Naive thymus-derived CD8-positive, alpha-beta T cell (primary cell): ENCODE measurements at places on chromosomes 6 and 20. TPM values are rescaled to one million over a fixed set of nuclear protein-coding genes. Genes with fewer than 3 reads are reported as not detected.

DNA sequence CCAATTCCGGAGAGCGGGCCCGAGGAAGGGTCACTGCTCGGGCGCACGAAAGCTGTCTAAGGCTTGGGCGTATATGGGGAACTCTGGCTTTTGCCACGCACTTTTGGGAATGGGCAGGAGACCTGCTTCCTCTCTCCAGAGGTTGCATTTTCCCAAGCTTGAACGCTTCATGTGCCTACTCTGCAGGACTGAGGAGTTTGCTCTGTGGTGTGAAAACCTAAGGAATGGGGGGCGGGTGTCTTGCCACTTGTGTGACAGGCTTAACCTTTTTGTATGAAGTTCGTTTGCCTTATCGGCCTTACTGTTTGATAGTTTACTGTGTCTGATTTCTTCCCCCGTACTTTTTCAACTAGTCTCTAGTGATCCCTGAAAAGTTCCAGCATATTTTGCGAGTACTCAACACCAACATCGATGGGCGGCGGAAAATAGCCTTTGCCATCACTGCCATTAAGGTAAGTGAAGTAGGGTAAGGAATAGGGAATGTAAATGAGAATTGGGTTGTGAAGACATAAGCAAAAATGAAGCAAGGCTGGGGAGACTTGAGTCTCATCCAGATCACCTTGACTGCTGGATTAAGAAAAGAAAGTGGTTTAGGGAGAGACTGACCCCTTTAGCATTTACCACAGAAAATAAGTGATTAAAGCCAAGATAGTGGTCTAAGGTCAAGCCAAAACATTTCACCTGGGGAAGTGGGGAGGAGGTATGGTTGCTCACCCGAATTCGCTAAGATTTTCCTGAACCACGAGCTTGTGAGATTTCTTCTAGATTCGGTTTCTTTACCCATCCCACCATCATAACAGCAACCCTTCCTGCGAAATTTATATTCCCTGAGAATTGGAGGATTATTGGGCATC is 627 bp downstream of the RPS18 start:
- no peak for DNase-seq

DNA sequence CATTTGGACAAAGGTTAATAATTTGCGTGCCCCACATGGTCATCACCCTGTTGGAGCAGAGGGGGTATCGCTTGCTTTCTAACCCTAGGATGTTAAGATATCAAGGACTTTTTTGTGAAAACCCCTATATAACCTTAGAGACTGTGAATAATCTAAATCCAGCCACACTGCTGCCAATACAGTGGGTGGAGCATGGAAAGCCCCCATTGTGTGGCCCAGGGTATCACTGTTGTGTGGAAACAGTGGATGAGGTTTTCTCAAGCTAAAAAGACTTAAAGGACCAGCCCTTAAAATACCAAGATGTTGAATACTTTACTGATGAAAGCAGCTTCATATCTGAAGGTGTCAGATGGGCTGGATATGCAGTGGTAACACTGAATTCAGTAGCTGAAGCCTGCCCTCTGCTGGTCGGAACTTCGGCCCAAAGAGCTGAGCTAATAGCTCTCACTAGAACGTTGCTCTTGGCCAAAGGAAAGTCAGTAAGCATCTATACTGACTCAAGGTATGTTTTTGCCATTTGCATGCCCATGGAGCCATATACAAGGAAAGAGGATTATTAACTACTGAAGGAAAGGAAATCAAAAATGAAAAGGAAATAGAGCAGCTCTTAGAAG is 695.2 kb downstream of the PHF3 start:
- no peak for DNase-seq

Gene POLR1H
- total RNA-seq: 38.5 TPM

Gene PDYN
- not detected for total RNA-seq

Gene GPR63
- 0.11 TPM for total RNA-seq

- no peak for DNase-seq
Measured at GRCh38 chr6:111942561-111942960, 69.3 kb upstream of the FYN start.

Gene CHD6
- 96.1 TPM for total RNA-seq

DNA sequence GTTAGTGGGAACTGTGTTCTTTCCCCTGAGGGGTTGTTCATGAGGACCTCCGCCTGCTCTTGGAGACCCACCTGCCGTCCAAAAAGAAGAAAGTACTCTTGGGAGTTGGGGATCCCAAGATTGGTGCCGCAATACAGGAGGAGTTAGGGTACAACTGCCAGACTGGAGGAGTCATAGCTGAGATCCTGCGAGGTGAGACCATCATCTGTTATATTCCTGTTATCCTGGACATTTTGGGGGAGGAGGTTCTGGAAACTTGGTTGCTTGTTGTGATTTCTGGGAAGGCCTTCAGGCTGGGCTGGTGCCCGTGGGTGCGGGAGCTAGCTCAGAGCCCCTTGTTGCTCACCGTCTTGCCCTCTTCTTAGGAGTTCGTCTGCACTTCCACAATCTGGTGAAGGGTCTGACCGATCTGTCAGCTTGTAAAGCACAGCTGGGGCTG is 2.0 kb downstream of the NOP56 start:
- DNase-seq: no peak

Gene PRICKLE4
- not detected for total RNA-seq

DNA sequence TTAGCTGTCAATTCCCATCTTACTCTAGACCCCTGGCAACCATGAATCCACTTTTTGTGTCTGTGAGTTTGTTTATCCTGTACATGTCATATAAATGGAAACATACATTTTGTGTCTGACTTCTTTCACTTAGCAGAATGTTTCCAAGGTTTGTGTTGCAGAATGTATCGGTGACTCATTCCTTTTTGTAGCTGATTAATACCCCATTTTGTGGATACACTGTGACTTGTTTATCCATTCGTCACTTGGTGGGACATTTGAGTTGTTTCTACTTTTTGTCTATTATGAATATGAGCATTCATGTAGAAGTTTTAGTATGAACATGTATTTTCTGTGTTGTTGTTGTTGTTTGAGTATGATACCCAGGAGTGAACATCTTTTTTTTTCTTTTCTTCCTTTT is 21.4 kb downstream of the CDYL start:
- DNase-seq: no peak

DNA sequence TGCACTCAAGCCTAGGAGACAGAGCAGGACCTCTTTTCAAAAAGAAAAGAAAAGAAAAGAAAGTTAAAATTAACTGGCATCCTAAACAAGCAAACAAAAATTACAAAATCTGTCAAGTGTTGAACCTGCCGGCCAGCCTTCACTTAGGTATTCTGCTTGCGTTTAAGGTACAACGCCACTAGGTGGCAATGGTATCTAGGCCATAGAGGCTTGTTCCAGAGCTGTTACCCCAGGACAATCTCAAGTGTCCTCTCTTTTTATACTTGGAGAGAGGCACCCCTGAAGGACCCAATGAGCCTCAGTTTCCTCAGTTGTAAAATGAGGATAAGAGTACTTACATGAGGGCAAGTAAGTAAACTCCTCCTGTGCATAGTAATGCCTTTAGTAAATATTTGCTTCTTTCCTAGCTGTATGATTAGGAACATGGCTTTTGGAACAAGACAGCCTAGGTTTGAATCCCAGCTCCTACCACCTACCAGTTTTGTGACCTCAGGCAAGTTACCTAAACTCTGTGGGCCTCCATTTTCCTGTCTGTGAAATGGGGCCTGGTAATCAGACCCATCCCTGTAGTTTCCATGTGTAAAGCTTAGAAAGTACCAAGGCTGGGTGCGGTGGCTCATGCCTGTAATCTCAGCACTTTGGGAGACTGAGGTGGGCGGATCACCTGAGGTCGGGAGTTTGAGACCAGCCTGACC is 5.8 kb upstream of the PACSIN1 start:
- DNase-seq: peak; percentile 40

Gene PBOV1
- total RNA-seq: not detected

Gene KIF6
- total RNA-seq: not detected

DNA sequence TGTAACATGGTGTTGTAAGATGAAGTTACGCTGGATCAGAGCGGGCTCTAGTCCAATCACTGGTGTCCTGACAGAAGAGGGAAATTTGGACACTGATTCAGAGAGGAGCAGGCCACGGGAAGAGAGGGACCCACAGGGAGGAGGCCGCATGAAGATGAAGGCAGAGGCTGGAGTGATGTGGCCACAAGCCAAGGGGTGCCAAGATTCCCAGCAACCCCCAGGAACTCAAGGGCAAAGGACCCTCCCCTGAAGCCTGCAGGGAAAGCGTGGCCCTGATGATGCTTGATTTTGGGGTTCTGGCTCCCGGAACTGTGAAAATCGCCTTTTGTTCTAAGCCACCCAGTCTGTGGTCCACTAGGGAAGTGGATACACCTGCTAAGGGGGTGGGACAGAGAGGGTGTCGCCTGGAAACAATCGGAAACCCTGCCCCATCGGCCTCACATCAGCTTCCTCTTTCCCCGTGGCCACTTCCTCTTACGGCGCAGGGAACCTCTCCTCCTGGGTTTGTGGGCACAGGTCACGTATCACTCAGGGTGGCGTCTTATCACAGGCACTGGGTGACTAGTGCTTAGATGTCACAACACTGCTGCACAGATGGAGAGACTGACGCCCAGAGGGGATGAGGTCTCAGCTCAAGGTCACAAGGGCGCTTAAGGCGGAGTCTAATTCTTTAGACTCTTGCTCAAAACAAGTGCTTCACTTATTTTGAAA is 58.0 kb downstream of the SULF2 start:
- peak; percentile 72 for DNase-seq

- no peak for DNase-seq
Measured at GRCh38 chr6:148704400-148705246, 42.2 kb upstream of the UST start.

- DNase-seq: no peak
Measured at GRCh38 chr6:20819774-20820400, 285.6 kb downstream of the CDKAL1 start.

GRCh38 chr20:3014662-3015061 is 28.8 kb upstream of the GNRH2 start:
- DNase-seq: no peak

GRCh38 chr6:119484598-119484997 is 135.0 kb upstream of the MAN1A1 start:
- DNase-seq: no peak

- DNase-seq: no peak
Measured at GRCh38 chr6:120111001-120111400, 761.4 kb upstream of the MAN1A1 start.

Gene GMPR
- total RNA-seq: 0.91 TPM

DNA sequence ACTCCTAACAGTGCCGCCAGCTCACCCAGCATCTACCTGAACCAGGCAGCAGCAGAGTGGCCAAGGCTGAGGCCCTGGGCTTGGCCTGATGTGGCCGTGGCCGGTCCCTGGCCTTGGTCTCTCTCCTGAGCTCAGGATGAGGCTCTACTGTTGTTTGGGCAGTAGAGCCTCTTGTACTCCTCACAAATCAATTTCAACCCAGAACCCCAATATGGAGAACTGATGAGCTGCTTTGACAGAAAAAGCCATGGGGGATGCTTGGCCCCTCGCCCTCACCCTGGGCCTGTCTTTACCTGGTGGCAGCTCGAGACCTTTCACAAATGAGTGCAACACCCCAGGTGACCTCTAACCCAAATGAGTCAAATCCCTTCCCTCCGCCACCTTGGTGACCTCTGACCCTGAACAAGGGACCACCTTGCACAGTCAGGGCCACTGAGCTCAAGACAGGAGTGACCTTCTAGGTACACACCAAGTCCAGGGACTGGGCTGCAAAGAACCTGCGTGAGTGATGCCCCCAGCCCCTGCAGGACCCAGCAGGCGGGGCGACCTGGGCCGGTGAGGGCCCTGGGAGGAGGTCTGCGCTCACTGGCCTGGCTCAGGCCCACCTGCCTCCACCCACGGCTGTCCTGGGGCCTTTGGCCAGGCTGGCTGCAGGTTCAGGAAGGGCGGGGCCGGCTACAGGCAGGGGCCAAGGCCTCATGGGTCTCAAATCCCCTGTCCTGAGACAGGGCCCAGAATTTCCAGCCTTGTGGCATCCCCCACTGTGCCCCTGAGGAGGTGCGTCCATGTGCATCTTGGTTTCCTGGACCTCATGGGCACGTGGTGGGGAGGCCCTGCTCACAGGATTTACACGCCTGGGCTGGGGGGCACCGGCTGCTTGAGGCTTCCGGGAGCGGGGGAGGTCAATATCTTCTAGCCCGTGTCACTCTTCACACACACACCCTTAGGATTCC is 30.2 kb downstream of the PSMG4 start:
- no peak for DNase-seq

DNA sequence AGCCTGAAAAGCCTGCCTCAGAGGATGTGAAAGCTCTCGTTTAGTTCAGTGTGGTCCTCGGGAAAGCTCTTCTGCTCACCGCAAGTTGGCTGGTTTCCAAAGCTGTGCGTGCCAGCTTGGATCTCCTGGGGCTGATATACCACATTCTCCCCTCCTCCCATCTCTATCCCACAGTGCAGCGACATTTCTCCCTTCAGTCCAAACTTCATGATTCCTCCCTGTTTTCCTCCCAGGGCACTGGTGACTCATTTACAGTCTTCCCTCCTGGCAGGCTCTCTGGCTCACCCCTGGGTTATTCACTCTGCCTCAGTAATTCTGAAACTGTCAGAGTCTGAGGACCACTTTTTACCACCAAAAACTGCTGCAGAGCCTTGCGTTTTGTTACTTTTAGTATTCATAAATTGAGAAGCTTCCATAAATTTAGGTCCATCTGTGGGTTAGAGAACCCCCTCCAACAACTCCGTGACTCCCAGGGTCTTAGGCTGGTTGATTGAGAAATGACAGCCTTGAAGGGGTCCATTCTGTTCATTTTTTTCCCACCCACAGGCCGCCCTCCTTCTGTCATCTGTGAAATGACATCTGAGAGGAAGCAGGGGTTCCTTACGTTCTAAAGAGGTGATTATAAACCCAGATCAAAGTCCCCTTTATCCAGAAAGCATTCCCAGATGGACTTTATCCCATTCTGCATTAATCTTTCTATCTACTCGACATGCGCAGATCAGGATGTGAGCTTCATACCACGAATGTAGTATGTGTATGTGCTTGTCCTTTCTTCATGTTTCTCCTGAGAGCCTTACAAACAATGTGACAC is 6.1 kb downstream of the TRIM10 start:
- no peak for DNase-seq
